ENCODE measurements at places on chromosomes 12 and 14.

DNA sequence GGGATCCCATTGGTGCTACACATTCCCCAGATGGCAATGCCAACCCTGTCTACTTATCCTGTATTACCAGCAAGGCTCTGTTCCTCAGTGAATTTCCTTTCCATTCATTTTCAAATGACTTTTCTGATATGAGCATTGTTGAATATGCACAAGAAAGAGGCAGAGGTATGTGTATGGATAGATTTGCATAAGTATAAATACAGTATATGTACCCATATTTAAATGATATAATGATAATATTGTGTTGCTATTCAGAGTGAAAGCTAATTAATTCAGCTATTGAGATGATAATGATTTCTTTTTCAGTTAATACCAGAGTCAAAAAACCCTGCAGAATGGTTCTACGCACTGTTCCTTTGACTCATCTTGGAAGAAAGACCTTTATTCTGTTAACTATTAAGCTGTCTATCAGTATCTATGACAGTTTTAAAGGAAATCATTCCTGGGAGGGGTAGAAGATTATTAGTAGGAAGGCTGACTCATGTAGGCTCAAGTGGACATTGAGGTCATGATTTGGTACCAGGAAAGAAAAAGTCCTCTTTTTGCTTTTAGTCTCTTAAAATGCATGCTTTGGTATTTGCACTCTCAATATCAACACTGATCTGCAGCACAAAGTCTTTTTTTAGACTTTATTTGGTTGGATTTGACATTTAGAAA is 44.9 kb upstream of the GAS2L3 start:
- no peak for DNase-seq

GRCh38 chr12:48185181-48185919 is 1.9 kb downstream of the CCDC184 start:
- no peak for DNase-seq

GRCh38 chr12:52395761-52396434 is 10.2 kb downstream of the KRT82 start:
- no peak for DNase-seq

DNA sequence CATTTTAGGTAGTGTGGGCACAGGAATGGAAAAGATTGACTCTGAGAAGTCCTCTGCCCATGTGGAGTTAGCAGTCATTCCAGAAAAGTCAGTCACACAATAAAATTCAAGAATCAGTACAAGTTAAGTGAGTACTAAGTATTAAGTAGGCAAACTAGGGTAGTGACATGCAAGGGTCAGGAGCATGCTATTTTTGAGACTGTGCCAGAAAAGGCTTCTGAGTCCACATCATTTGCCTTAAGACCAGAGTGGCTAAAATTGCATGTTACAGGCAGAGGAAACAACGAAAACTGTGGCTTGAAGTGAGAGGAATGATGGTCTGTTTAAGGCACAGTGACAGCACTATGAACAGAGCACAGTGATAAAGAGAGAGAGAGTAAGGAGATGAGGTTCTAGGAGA is 108.9 kb downstream of the SLC6A15 start:
- no peak for DNase-seq

GRCh38 chr12:48781750-48782456 is 7.0 kb downstream of the ADCY6 start:
- no peak for DNase-seq

DNA sequence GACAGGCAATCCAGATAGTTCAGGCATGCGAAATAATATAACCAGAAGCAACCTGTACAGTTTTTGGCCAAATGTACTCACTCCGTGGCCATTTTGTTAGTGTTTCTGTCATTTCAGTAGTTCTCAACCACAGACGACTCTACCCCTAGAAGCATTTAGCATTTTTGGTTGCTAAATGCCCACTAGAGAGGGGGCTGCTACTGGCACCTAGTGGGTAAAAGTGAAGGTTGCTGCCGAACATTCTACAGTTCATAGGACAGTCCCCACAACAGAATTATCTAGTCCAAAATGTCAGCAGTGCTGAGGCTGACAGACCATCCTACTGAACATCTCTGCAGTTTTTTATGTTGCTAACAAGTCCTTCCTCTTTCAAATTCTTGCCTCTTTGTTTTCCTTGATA is 107.4 kb downstream of the TSHR start:
- DNase-seq, result no peak

DNA sequence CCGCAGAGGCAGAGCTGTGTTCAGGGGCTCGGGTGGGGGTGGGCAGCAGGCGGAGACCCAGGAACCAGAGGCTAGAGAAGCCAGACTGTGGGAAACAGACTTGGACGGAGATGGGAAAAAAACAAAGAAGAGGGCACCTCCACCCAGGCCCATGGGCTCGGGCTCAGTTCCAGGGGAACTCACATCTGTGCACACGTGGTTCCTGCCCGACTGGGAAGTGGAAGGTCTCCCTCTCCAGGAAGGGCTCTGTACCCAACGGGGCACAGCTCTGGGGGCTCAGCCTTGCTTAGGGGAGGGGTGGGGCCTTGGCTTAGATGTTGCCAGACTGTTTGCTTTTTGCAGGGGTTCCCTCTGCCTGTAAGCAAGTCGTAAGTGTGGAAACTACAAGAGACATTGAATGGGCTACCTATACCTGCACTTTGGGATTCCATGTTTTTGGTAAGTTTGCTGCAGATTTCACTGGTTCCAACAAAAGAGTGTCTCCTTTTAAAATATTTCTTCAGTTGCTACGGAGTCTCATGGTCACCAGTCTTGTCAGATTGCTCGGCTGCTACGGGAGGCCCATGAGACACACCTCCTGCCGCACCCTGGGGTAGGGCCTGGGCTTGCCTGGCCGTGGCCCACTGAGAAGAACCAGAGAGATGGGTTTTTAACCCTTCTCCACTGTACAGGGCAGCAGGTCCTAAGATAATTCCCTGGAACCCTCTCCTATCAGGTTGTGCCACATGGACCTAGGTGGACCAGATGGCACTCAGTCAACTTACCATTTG is 127.6 kb upstream of the EVL start:
- DNase-seq, result no peak
